Lower lobe of right lung (tissue), 2 donors: ENCODE measurements at places on chromosomes 1 and 21. TPM values are rescaled to one million over a fixed set of nuclear protein-coding genes. Genes with fewer than 3 reads are reported as not detected.
A peak's percentile ranks its signal among the peaks of the same experiment; 100 is the strongest.

PADI4 gene
- total RNA-seq = 7.2 TPM

SYPL2 gene
- total RNA-seq = 1.5 TPM

CAPN8 gene
- 70.6 TPM for total RNA-seq

UBXN10 gene
- 7.8 TPM for total RNA-seq

UBE2U gene
- not detected for total RNA-seq

- peaks cover 50% of the 10 kb centered on the region for H3K4me1 ChIP-seq
- H3K27me3 ChIP-seq = no peaks in the 10 kb centered on the region
- DNase-seq = no peak
- no peaks in the 10 kb centered on the region for H3K36me3 ChIP-seq
- peak overlapping the region; percentile 81 for H3K27ac ChIP-seq
These were observed 779 bp downstream of the TLR5 start for GRCh38 chr1:223142269-223142668.

DNA sequence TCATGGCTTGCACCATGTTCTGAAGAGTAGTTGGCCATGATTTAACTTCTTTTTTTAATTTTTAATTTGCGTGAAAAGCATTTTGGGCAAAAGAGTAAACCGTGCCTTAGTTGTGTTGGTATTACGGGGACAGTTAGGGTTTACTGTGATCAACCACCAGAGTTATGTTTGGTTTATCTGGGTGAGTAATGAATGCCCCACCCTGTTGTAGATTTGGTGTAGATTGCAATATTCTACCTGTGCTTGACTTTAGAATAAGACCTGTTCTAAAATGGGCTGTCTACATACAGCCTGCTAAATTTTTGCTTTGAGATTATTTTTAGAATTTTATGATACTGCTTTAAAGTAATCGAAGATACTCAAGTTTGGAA is 1.4 kb downstream of the USP25 start:
- no peaks in the 10 kb centered on the region for H3K27me3 ChIP-seq
- no peaks in the 10 kb centered on the region for H3K36me3 ChIP-seq
- H3K4me1 ChIP-seq = peaks cover 50% of the 10 kb centered on the region
- H3K4me3 ChIP-seq = peak overlapping the region; percentile 74

- no peaks in the 10 kb centered on the region for H3K27me3 ChIP-seq
- no peak for DNase-seq
- peaks cover 7% of the 10 kb centered on the region for H3K4me1 ChIP-seq
- H3K36me3 ChIP-seq = no peaks in the 10 kb centered on the region
- H3K4me3 ChIP-seq = no peak overlapping the region
- peak overlapping the region; percentile 6 for H3K27ac ChIP-seq
These were observed 25.1 kb downstream of the IRF2BP2 start for GRCh38 chr1:234584926-234585325.

GRCh38 chr1:18732686-18733085 is 102.0 kb downstream of the PAX7 start:
- peaks cover 33% of the 10 kb centered on the region for H3K27me3 ChIP-seq
- no peaks in the 10 kb centered on the region for H3K36me3 ChIP-seq
- H3K4me3 ChIP-seq = no peak overlapping the region

DNA sequence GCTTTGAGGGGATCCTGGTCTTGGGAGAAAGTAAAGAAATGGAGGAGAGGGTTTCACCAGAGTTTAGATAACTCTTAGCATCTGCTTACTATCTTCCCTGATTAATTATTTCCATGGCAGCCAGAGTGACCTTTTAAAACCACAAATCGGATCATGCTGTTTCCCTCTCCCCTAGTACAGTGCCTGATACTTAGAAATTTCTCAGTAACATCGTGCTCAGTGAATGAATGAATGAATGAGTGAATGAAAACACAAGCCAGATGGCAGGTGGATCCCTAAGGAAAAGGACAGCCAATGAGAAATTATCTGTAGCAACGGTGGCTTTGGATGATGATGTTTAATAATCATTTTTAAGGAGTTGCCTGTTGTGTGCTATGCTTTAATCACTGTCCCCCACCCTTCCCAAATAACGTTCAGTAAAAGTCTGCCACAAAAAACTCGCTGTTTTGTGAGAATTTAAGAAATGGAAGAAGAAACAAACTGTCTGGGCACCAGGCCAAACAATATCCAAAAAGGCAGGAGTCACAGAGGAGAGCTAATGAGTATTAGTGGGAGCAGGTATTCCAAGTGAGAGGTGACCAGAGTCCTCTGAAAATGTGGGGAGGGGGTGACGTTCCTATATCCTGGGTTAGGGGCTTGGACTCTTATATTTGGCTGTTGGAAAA is 737 bp upstream of the SMAP2 start:
- H3K27me3 ChIP-seq = no peaks in the 10 kb centered on the region
- DNase-seq = no peak
- no peaks in the 10 kb centered on the region for H3K36me3 ChIP-seq
- H3K27ac ChIP-seq = no peak overlapping the region

- no peaks in the 10 kb centered on the region for H3K36me3 ChIP-seq
- no peak for DNase-seq
- H3K27ac ChIP-seq = no peak overlapping the region
- no peaks in the 10 kb centered on the region for H3K27me3 ChIP-seq
These were observed 216.5 kb downstream of the URB2 start for GRCh38 chr1:229842302-229843255.

DNA sequence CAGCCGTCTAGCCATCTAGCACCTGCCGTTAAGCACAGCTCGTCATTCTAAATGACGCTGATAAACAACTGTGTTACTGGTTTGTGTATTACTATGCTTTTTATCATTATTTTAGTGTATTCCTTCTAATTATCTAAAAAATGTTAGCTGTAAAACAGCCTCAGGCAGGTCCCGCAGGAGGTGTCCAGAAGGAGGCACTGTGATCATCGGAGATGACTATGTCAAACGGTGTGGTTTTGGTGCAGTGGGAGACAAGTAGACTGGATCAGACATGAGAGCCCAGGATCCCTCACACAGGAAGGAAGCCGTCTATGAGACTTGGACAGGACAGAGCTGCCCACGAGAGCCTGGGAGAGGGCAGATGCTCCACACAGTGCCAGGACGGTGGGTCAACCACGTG is 55.3 kb upstream of the COL6A1 start:
- H3K27ac ChIP-seq = no peak overlapping the region
- H3K27me3 ChIP-seq = peaks cover 12% of the 10 kb centered on the region
- H3K36me3 ChIP-seq = no peaks in the 10 kb centered on the region
- no peak overlapping the region for H3K4me3 ChIP-seq
- no peak for DNase-seq

DNA sequence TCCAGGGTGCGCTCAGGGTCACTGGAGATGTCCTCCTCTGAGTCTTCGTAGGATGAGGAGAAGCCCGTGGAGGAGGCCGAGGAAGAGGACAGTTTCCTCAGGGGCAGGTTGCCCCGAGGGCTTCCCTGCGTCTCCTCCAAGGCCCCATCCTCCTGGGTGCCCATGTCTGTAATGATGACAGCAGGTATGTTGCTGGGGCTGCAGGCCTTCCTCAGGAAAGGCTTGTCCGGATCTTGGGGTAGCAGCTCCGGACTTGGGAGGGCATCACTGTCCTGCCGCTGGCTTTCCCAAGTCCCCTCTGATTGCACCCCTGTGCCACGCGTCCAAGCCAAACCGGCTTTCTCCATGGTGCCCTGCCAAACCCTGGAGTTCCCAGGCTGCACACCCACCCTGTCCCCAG is 3.5 kb downstream of the ITPKB start:
- DNase-seq = no peak
- peak overlapping the region; percentile 98 for H3K4me3 ChIP-seq
- H3K36me3 ChIP-seq = peaks cover 26% of the 10 kb centered on the region
- no peak overlapping the region for H3K27ac ChIP-seq
- no peaks in the 10 kb centered on the region for H3K27me3 ChIP-seq

DNA sequence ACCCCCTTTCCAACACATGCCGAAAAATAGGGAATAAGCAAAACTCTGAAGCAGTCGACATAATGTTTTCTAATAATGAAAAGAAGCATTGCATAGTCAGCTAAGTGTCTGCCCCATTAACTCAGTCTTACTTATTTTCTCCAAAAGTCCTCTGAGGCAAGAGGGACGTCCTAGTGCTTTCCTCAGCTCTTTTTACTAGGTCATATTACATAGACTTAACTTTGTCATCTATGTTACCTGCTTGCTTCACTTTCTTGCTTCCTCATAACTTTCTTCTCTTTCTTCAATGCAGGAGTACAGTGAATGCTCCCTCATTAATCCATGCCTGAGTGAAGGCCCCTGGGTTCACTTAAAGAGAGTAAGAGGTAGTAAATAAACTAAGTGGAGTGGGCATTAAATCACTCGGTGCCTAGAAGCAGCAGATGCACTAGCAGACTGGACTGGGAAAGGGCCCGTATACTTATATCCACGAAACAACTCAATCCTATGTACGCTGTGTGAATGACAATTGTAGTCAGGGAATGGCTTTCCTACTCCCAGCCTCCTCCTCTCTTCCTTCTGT is 210.5 kb upstream of the SPAG17 start:
- H3K27ac ChIP-seq = no peak overlapping the region
- no peaks in the 10 kb centered on the region for H3K36me3 ChIP-seq
- DNase-seq = no peak
- H3K4me1 ChIP-seq = no peaks in the 10 kb centered on the region
- H3K4me3 ChIP-seq = no peak overlapping the region
